ENCODE measurements at places on chromosomes 7 and 10. TPM values are rescaled to one million over a fixed set of nuclear protein-coding genes. Genes with fewer than 3 reads are reported as not detected.
A peak's percentile ranks its signal among the peaks of the same experiment; 100 is the strongest.

DNA sequence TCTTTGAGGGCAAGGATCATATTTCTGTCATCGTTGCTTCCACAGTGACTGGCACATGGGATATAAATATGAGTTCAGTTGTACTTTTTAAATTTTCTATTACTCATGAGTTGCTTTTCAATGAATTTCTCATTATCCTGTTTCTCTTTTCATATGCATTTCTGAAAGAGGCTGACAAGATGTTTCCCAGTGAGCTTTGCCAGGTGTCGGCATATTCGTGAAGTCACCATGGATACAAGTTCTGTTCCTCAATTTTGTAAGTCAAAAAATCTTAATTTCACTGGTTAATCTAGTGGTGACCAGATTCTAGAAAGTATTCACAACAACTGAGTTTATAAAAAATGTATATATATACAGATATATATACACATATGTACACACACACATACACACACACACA, 55.7 kb upstream of the GNAI1 start:
- DNase-seq = no peak

DNA sequence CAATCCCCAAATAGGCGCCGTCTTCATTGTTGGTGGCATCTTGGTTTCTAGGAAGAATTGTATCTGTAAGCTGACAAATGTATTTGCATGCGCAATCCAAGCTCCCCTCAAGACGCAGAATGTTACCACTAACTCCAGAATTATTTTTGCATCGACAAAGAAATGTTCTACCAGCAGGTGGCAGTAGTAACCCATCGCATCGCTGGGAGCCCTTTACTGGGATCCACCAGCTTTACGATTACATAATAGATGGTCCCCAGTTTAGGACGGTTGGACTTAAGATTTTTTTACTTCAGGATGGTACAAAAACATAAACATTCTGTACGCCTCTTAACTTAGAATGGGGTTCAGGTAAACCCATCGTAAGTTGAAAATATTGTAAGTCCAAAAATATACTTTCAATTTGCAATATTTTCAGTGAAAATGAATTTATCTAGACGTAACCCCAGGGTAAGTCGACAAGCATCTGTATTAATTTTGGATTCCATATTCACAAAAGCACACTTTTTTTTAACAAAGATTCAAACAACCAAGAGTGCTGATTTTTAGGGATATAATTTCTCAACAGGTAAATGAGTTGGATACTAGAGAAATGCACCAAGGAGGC, 114.0 kb upstream of the COBL start:
- peak; percentile 65 for DNase-seq

KCNIP2 gene
- polyA plus RNA-seq = 6.3 TPM

GRCh38 chr10:58467931-58468635, 44.6 kb upstream of the BICC1 start:
- no peak for DNase-seq

DNA sequence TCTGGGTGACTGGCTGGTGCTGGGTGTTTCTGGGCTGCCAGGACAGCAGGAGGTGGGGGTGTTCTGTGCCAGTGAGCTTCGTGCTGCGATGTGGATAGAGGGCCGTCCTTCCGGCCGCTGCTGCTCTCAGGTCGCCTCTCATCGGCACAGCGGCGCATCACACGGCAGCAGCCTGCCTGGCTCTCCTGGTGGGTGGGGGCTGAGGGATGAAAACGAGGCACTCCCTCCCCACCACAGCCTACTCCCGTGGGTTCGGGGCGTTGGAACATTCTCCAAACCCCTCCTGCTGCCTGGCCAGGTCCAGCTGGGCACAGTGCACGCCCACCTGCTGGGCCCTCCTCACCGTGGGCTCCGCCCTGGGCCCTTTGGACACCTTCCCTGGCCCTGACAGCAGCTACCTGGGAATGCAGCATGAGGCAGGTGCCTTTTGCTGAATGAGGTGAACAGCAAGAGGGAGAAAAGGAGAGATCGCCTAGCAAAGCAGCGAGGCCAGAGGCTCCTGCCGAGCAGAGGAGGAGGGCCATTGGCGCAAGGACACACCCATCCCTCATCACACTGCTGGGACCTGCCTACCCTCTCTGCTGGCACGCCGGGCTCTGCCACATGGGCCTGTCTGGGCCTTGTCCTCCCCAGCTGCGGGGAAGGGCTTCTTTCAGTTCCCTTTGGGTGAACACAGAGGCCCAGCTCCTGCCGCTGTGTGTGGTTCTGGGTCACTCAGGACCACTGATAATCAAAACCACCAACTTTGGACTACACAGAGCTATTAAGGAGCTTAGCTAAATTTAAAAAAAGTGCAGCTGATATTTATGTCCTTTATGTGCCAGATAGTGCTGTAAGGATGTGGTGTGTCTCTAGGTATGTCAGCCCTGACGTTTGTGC, 33.4 kb downstream of the INPP5A start:
- peak; percentile 32 for DNase-seq

DNA sequence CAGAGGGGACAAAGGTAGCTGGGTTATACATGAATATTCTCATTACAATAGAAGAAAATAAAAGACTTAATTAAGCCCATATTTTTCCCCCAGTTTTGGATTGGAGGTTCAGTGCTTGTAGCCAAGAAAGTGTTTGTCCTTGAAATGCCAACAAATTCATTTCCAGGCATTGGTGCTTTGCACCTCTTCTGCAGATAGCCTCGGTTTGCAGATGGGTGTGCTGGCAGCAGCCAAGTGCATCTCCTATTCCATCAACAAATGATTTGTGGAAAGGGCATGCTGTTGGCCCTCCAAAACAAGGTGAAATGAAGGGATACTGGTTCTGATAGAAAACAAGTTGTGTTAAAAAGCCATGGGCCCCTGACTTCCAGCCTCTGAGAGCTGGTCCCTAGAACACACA, 187.3 kb downstream of the DPY19L1 start:
- DNase-seq = no peak

CALML5 gene
- polyA plus RNA-seq = not detected
